Esophagus mucosa (tissue), 1 donor: ENCODE measurements at places on chromosomes 5 and 9.
A peak's percentile ranks its signal among the peaks of the same experiment; 100 is the strongest.

GRCh38 chr5:88673253-88674105, 209.5 kb downstream of the MEF2C start:
- no peak for ATAC-seq

GRCh38 chr9:109241207-109241606, 74.2 kb upstream of the FRRS1L start:
- no peak for ATAC-seq

GRCh38 chr5:54580997-54581811, 63.6 kb downstream of the SNX18 start:
- no peak for ATAC-seq

GRCh38 chr5:80181618-80182211, 74.1 kb downstream of the SERINC5 start:
- peak; percentile 85 for ATAC-seq

DNA sequence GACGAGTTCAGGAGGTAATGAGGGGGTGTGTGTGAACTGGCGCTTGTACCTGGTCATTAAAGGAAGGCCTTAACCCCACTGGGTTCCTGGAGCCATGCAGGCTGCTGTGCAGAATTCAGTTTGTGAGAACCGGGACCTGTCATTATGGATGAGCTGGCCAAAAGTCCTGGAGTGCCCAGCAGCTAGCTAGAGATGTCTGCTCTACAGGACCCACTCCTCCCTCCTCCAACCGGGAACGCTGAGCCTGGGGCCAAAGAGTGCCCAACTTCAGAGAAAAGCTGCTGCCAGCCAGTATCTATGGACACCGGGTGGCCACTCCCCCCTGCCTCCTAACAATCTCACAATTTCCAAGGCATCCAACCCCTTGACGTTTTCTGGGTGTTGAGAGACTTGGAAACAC, 1.2 kb downstream of the ENTREP1 start:
- no peak for ATAC-seq

DNA sequence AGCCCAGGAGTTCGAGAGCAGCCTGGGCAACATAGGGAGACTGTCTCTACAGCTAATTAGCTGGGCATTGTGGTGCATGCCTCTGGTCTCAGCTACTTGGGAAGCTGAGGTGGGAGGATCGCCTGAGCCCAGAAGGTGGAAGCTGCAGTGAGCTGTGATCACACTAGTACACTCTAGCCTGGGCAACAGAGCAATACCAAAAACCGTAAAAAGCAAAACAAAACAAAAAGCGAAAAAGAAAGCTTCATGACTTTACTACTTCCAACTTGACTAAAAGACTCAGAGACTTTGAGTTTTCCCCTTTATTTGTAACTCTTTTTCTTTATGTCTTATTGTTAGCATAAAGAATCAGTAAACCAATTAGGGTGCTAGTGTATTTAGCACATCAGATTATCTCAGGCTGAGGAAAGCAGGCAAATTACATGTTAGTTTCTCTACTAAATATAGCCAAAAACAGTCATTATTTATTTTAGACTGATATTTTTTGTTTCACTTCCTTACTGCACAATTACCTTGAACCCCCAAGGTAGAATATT, 5.4 kb downstream of the RAD17 start:
- no peak for ATAC-seq

GRCh38 chr5:33023649-33024048, 312.5 kb downstream of the NPR3 start:
- no peak for ATAC-seq

GRCh38 chr5:93382188-93382825, 198.7 kb downstream of the NR2F1-AS1 start:
- ATAC-seq, result no peak

- no peak for ATAC-seq
Measured at GRCh38 chr9:36208521-36209253, 18.0 kb downstream of the CLTA start.

GRCh38 chr5:101929628-101930027, 366.5 kb downstream of the SLCO4C1 start:
- ATAC-seq, result no peak

GRCh38 chr5:102895234-102895633, 140.1 kb downstream of the PAM start:
- ATAC-seq, result no peak

- no peak for ATAC-seq
Measured at GRCh38 chr5:108379722-108380530, 2.0 kb downstream of the FBXL17 start.

DNA sequence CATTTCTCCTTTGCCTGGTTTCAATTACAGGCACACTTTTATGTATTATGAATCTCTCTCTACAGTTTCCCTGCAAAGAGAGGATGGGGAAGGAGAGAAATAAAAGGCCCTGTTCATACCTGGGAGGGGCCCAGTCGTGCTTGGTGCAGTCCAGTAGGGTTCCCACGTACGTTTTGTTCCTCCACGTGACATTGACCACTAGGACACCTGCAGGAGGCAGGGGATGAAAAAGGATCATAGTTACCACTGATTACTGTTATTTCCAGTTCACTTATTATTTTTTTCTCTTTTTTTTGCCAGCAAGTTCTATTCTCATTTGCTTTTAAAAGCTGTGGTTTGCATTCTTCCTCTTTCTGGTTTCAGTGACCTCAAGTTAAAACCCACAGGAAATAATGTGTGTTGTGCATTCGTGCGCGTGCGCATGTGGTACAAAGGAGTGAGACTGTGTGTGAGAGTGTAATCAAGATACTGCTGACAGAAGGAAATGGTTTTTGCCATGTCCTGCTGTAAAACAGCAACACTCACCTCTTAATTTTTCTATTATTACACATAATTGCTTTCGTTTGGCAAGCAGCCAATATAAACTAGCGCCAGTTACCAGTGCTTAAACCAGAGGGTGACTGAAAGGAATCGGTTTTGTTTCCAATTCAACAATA, 96.8 kb downstream of the ZNF608 start:
- ATAC-seq, result peak; percentile 73

- ATAC-seq, result no peak
Measured at GRCh38 chr5:157710882-157711281, 20.3 kb upstream of the THG1L start.

DNA sequence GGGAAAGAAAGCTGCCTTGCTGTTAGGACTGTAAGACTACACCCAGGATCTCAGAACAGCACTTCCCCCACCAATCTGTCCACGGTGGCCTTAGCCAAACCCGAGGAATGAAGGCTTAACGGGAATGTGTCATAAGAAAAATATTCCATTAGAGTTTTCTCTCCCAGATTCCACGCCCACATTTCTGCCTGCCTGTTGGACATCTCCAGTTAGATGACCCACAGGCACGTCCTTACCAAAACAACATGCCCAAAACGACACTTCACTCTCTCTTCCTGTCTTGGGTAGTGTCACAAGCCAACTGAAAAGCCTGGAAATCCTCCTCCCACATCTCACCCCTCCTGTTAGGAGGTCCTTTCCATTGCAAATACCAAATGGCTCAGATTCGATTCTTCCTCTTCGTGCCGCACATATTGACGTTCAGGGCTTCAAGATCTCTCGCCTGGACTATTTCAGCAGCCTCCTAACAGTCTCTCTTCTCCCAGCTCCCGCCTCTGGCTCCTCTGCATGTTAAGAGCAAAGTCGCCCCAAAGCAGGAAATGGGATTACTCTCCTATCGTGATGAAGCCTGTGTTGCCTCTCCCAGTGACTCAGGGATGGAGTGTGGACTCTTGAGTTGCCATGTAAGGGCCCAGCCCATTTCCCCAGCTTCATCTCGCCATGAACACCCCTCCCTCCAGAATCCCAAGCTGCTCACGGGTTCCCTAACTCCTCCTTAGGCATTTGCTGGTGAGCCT, 159.3 kb downstream of the NR3C1 start:
- peak; percentile 81 for ATAC-seq

DNA sequence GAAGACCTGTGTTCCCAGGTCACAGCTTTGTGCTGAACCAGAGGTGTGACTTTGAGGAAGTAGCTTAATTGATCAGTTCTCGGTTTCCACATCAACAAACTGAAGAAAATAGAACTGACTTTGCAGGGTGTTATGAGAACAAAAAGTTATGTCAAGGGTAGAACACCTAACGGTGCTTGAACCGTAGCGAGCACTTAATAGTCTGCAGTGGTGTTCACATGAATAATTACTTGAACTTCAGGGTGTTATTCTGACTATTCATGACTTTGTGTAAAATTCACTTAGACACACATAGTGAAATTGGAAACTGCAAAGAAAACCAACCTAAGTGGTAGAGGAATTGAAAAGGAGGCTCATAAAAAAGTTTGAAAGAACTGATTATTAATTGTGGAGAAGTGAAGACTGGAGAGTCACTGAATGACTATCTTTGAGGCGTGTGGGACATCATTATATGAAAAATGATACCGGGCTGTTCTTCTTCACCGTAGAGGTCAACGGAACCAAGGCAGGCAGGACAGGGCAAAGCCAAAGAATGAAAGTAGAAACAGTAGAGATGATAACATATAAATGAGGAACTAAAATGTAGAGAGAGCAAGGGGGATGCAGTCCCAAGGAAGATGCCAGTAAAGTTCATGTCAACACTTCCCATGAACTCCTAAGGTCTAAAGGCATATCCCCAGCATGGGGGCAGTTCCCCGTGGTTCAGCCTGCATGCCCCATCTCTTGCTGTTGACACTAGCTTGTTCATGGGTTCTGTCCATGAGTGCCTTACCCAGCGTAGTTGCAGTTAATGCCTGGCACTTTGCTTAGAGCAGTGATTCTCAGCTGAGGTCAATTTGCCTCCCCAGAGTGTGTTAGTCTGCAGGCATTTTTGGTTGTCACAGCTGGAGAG, 118.7 kb downstream of the ZNF462 start:
- ATAC-seq, result no peak

DNA sequence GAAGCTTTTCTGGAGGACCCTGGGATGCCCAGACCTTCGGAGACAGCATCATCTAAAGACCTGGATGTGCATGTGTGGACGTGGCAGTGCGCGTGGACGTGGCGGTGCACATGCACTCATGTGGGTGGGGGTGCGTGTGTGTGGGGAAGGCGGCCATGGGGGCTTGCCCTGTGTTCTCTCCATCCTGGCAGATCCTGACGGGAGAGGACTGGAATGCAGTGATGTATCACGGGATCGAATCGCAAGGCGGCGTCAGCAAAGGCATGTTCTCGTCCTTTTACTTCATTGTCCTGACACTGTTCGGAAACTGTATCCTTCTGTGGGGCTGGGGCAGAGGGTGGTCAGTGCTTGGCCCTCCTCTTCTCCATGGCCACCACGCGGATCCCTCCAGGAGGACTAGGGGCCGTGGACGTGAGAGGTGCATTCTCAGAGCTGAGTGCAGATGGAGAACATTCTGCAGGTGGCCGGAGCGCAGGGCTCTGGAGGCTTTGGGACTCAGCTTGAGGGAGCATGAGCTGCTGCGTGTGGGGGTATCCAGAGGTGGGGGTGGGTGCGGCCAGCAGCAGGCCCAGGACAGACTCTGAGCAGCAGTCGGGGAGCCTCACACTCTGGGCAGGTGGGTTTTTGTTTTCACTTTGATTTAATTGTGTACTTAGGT, 129.1 kb downstream of the CACNA1B start:
- no peak for ATAC-seq

- no peak for ATAC-seq
Measured at GRCh38 chr9:89592213-89592815, 12.5 kb upstream of the GADD45G start.

DNA sequence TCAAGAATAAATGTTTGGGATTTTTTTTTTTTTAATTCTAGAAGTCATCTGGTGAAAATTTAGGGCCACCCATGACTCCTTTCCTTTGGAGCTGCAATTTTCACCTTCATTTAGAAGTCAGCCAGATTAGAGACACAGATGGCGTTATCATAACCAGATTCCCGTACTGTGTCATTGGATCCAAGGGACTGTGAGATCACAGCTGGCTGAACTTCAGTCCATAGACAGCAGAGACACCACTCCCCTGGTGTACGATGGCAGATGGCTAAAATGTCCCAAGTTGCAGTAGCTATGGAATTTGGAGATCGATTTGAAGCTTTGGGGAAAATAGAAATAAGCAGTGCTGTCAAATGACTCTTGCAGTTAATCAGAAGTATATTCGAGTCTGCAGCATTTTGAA, 216.3 kb downstream of the RFK start:
- ATAC-seq, result no peak

DNA sequence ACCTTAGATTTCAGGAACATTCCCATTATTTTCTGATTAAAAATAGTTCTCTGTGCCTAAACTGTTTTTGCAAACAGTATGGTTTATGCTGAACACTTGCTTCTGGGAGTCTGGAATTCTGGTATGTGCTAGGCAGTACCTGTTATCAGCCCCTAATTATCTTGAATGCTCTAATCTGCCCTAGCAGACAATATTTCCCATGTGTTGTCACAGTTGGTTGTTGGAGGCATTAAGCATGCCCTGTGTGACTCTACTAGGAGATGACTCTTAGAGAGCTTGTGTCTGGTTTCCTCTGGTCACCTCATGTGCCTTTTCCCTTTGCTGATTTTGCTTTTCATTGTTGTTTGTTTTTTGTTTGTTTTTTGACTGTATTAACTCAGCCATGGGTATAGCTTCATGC, 36.6 kb downstream of the UHRF2 start:
- ATAC-seq, result no peak

DNA sequence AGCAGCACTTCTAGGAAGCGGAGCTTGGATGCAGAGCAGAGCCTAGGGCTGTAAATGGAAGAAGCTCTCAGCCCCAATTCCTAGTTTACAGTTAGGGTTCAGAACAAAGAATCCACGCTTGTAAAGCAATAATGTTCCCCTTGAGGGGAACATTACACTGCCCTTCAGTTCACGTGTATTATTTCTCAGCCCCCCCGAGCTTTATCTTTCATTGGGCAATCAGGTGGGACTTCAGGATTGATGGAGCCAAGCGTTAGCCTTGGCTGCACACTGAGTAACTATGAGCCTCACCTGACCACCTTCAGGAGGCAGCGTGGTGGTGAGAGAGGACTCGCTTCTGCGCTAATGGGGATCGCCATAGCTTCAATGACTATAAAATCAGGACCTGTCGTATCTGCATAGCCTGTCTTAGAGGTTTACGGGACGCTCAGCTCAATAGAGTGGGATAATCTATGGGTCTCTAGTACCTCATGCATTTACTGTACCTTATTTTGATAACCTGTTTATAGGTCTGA, 157.0 kb upstream of the RASEF start:
- ATAC-seq, result no peak

DNA sequence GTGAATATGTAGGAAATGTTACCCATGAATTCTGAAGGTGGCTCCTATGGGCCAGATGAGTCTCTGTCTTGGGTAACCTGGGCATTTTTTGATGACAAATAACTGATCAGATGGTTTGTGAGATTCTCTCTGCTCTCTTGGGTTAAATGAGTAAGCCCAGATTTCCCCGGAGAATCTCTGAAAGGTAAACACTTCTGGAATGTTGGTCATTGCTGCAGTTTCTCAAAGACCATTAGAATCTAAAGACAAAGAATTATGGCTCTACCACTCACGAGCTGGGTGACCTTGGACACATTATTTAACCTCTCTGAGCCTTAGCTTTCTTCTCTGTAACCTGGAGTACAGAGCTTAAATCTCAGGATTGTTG, 191.2 kb downstream of the DAB2IP start:
- no peak for ATAC-seq

- ATAC-seq, result no peak
Measured at GRCh38 chr5:124260921-124261515, 485.4 kb downstream of the ZNF608 start.
